ENCODE measurements at places on chromosomes 13 and 19.

- DNase-seq, result peak; percentile 44
Measured at GRCh38 chr19:2014731-2015607, 545 bp downstream of the BTBD2 start.

DNA sequence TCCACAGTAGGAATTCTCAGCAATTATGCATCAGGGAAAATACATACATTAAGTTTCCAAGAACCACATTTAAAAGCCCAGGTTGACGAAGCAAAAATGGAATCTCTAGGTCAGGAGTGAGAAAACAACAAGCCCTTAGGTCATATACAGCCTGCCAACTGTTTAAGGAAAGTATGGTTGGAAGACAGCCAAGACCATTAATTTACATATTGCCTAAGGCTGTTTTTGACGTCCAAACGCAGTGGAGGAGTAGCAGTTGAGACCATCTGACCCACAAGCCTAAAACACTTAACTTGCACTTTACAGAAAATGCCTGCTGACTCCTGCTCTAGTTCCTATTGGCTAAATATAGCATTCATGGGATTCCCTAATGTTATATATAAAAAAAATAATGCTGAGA lies 299.0 kb downstream of the ITGBL1 start:
- peak; percentile 13 for DNase-seq

GRCh38 chr19:1538978-1539377 lies 15.1 kb downstream of the PLK5 start:
- no peak for DNase-seq

GRCh38 chr19:1026783-1027649 lies 608 bp downstream of the CNN2 start:
- peak; percentile 67 for DNase-seq

DNA sequence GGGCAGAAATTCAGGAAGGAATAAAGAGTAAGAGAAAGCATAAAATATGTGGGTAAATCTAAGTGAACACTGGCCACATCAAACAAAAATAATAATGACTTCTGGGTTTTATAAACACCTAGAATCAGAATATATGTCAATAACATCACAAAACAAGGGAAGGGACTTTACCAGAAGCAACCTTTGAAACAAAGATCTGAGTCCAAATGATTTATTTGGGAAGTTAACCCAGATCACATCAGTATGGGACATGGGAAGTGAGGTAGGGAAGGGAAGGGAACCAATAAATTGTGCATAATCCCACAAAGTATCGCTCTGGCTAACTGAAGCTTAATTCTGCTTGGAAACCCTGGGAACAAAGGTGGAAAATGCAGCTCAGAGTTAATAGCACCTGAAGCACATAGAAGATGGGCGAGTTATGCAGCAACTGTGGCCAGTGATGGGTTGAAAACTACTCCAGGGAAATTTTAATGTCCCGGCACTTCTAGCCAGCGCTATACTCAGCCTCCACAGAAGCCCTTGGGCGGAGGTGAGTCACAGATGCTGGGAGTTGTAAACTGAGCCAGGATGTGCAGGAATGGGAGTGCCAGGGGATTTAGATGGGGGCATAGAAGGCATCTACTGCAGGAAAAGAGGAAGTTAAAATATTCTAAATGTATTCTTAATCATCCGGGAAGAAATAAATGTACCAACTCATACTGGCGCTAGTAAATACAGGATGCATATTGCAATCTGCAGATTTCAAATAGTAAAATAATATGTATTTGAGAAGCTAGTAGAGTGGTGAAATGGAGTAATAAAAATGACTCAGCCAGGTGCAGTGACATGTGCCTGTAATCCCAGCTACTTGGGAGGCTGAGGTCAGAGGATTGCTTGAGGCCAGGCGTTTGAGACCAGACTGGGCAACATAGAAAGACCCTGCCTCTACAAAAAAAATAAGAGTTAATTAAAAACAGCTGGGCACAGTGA lies 34.2 kb upstream of the CEBPG start:
- peak; percentile 19 for DNase-seq

DNA sequence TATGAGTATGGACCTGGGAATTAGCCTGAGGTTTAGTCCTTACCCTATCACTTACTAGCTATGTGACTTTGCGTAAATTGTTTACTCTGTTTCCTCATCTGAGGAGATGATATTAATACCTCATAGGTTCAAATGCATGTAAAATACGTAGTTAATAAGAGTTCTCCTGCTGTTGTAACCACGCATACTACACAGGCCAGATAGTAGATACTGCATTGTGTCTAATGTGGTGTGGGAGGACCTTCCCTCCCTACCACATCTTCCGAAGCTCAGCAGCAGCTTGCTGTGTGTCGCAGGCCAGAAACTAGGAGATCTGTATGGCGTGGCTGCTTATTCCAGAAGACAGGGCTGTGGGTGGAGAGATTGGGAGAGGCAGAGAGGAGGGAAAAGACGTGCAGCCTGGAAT lies 23.0 kb downstream of the GTF2F2 start:
- no peak for DNase-seq

DNA sequence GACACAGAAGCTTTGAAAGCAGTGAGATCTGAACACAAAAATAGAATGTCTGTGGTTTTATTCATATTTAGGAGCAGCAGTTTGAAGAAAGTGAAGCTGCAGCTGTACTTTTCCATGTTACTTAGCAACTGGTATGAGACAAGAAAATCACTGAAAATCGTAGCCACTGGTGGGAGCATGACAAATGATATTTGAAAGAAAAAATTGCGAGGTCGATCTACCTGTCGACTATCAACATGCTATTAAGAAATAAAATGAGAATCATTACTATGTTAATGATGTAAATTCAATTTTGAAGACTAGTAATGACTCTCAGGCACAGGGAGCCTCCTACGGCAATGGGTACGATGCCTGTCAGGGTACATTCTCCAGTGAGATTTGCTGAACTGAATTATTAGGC lies 436.4 kb downstream of the SLITRK5 start:
- DNase-seq, result no peak

GRCh38 chr13:107842562-107843180 lies 372.7 kb downstream of the LIG4 start:
- no peak for DNase-seq

- no peak for DNase-seq
Measured at GRCh38 chr13:94286581-94286980, 192.9 kb downstream of the DCT start.

DNA sequence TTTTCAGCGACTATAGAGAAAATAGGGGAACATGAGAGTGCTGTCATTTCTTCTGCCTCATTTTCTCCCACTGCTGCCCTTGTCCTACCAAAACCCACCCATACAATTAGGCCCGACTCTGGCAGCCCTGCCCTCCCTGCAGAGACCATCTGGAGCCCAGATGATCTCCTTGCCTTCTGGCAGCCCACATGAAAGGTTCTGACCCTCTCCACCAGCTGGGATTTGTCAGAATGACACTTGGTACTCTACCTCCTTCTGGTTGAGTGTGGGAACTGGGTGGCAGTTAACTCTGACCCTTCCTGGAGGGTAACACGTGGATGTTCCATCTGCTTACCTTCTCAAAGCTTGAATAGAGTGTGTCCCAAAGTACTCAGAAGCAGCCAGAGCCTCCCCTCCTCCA lies 21.0 kb upstream of the SIAH3 start:
- no peak for DNase-seq

- DNase-seq, result peak; percentile 85
Measured at GRCh38 chr19:1154731-1155351, 19.2 kb downstream of the SBNO2 start.

DNA sequence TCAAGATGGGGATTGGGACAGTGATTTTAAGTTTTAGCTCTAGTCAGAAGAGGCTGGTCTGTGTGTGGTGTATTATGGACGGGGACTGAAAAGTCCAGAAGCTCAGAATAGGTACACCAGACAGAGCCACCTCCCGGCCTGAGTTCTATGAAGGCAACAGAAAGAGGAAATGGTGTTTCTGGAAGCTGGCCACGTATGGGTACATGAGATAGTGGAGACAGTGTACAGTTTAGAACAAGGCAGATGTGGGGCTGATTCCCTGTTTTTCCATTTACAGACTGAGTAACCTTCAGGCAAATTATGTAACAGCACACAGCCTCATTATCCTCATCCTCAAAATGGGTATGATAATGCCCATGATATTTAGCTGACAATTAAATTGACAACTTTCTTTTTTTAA lies 1.3 kb downstream of the ZNF175 start:
- peak; percentile 56 for DNase-seq

DNA sequence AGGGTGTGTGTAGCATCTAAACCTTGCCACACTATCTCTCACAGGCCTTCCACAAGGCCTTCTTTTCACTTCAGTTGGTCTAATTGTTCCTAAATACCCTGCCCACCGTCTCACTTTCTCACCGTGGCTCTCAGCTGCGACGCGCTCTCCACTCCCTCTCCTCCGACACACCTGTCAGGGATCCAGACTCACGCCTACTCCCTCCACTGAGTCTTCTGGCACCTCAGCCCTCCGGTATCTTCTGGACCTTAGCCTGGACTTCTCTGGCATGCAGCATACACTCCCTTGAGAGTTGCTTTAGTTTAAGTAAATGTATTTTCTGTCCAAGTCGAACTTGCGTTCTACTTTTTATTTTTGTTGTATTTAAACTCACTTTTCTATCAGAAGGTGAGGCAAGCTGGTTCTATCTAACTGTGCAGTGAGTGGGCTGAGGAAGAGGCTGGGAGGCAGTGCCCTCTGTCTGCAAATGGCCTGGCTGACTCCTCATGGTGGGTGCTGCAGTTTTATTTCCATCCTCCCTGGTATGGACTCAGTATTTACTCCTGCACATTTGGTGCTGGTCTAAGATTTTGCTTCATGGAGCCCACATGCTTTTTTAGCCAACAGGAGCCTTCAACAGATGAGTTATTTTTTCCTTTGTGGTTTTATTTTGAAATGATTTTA lies 28.5 kb upstream of the ARGLU1 start:
- DNase-seq, result no peak

DNA sequence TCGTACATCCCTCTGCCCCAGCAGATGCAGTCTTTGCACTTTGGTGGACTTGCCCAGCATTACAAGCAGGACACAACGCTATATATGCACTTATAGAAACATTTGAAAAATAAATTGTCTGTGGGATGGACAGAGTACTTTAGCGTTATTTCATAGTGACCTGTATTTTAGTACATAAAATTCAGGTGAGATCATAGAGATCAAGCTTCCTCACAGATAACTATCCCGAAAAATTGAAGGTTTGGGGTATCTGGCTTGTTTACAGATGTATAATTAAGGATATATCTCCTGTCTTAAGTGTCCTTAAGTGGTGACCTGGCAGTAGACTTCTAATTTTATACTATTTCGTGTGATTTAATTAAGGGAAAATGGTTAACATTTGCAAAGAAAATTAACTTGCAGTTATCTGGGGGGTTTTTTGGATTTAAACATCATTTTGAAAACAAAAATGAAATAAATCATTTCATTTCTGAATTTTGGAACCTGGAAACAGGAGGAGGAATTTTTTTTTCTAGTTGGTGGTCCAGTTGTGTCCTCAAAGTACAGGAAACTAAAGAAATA lies 977 bp upstream of the MAB21L1 start:
- DNase-seq, result no peak

GRCh38 chr19:42281827-42282762 lies 13.0 kb downstream of the CIC start:
- peak; percentile 67 for DNase-seq

DNA sequence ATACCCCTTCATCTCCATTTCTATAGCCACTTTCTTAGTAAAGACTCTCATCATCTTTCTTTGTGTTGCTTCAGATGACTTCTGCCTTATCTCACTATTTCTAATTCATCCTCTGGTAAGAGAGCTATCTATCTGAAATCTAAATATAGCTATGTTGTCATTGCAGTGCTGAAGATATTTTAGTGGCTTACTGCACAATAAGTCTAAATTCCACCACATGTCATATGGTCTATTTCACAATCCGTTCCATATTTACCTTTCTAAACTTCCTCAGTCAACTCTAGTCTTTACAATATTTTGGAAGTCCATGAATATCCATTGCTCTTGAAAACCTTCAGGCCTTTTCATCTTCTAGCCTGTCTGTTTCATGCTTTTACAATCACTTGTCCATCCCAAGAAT lies 465.1 kb upstream of the SLC10A2 start:
- no peak for DNase-seq

GRCh38 chr19:29255912-29256311 lies 43.0 kb upstream of the UQCRFS1 start:
- no peak for DNase-seq

GRCh38 chr19:18317961-18318800 lies 4.7 kb downstream of the LSM4 start:
- no peak for DNase-seq

Data from NB4 (cell line).